Activated T-cell treated with anti-CD3 and anti-CD28 coated beads for 48 hours (primary cell): ENCODE measurements at places on chromosomes 3 and 15.

- no peak for DNase-seq
Observed at GRCh38 chr15:41464889-41465580, 28.6 kb upstream of the ITPKA start.

DNA sequence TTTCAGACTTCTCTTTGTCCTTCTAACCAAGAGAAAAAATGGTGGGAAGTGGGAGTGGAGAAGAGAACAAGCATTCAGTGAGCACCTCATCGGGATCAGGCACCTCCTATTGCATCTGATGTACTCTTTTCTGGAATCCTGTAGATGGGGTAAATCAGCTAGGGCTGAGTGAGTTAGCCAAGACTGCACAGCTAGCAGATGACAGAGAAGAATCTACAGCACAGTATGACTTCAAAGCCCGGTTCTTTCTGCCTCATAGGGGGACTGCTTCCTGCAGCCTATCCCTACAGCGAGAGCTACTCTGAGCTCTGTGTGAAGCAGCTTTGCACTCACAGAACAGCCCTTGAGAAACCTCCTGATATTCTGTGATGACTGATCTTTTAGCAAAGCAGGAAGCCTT is 275.2 kb upstream of the MEIS2 start:
- no peak for DNase-seq

DNA sequence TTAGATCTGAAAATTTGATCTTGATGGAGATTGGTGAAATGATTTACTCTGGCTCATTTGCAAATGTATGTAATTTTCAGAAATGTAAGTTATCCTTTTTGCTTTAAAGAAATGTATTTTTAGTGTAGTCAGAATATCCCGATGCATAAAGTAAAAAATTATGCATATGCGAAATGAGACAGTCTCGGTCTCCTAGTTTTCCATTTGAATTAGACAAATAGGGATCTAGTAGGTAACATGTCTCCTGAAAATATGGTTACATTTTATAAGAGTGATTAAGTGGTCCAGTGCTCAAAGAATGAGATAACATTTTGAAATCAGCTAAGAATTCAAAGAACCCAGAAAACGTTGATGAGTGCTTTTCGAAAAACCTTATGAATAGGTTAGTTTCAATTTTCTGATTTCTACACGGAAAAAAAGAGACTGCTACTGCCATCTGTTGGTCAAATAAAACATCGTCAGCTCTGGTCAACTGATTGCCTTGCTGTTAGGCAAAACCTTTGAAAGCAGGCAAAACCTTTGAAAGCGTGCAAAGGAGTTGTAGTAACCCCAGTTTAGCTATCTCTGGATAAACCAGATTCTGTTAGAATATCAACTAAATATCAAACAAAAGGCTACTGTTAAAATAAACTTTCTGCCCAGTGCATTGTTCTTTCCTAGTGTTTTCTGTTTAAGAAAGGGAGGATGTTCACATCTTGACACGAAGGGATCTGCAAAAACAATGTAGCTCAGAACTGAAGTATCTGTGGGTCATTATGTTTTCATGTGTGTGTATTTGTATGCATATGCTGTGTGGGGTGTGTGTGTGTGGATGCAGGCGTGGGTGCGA is 59.3 kb upstream of the CHMP2B start:
- no peak for DNase-seq

DNA sequence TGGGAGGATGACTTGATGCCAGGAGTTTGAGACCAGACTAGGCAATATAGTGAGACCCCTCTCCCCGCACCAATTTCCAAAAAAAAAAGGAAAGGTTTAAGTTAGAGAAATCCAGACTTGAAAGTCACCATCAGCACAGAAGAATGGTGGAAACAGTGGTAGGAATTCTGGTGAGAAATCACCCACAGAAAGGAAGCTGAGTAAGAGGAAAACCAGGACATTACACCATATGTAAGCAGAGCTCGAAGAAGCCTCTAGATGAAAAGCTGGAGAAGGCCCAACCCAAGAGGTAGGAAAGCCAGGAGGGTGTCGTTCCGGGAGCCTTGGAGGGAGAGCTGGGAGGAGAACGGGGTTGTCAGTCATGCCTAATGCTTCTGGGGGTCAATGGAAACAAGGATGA is 40.5 kb downstream of the RASGRP1 start:
- no peak for DNase-seq

GRCh38 chr3:140206196-140207040 is 271.4 kb downstream of the CLSTN2 start:
- no peak for DNase-seq
